ENCODE measurements at places on chromosomes 4 and X.

DNA sequence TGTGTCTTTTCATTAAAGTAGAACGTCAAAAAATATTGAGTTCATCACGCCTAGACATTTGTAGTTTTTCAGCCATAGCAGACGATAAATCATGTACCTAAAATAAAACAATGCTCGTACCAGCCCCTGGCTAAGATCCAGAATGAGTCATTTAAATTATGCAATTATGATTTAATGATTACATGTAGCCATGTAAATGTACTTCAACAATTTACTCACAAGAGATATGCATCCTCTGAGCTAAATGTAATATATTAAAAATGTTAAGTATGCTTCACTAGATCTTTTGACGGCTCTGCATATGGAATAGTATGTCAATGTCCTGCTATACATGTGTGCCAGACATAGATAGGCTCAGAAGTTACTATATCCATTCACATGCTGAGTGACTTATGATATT lies 1077.8 kb downstream of the ARAP2 start:
- DNase-seq: no peak

GRCh38 chr4:123890889-123891288 lies 494.3 kb downstream of the SPRY1 start:
- no peak for DNase-seq

DNA sequence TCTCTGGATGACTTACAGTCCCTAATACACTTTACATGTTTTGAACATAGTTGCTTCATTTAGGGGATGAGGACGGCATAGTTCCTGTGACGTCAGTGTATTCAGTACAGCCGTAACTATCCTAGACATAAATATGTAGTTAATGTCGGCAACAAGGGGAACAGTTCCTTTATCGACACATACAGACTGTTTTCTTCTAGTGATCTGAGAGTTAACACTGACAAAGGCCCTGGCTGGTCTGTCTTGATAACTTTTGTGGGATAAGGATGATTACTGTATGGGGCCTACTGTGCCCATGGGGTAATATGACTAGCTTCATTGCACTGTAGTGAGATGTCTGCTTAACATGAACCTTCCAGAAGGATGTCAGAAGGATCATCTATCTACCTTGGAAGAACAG lies 131.2 kb downstream of the ZNF518B start:
- DNase-seq: no peak

DNA sequence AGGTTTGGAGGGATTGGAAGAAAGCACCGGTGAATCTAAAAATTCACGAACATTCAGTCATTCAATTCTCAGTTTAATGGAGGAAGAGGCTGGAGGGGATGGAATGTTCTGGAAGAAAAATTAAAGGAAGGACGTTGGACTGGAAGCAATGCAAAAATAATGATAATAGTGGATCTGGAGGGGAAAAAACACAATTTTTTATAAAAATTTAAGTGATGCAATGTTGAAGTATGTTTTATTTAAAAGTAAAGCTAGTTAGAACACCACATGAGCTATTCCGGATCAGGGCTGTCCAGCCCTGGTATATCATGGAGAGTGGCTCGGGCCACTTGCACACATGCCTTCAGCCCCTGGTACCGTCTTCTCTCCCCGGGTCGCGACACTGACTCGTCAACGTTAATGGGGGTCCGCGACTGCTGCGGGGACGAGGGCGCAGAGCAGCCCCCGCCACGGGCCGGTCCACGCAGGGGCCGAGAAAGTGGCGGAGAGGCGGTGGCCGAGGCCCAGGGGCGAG lies 204.6 kb downstream of the TENM3 start:
- no peak for DNase-seq

- no peak for DNase-seq
Measured at GRCh38 chr4:2786794-2787229, 6.1 kb upstream of the SH3BP2 start.

Data from T-helper 2 cell treated with Interferon-gamma antibody and Interleukin-4, amounts not matched to agents 5 μg/mL and 100 μg/mL, for 36 hours (primary cell).